ENCODE measurements at places on chromosomes 2 and 18. TPM values are rescaled to one million over a fixed set of nuclear protein-coding genes. Genes with fewer than 3 reads are reported as not detected.
A peak's percentile ranks its signal among the peaks of the same experiment; 100 is the strongest.

- no peak for DNase-seq
Observed at GRCh38 chr2:145764631-145765030, 1244.7 kb upstream of the ZEB2 start.

DNA sequence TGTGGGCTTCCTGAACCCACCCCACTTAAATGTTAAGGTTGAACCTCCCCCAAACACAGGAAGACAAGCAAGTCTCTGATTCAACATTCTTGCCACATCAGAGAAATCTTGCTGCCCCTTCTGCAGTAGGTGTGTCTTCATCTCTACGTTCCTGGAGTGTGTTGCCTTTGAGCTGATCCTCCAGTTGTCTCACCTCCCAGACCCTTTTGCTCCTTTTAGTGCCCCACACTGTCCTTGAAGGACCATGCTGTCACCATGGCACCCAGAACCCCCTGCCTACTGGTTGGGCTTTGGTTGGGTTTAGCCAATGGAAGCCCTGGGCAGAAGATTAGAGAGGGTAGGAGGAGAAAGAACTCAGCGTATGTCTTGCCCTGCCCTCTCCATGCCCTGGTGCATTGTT, 10.7 kb downstream of the CAB39 start:
- DNase-seq, result no peak

GRCh38 chr2:84942964-84943421, 28.0 kb upstream of the KCMF1 start:
- DNase-seq, result no peak

- no peak for DNase-seq
Observed at GRCh38 chr18:46332286-46332801, 228.2 kb downstream of the HAUS1 start.

GRCh38 chr2:8680822-8681760, 765 bp upstream of the ID2 start:
- peak; percentile 56 for DNase-seq

- DNase-seq, result no peak
Observed at GRCh38 chr2:68031043-68031442, 31.8 kb downstream of the C1D start.

DNA sequence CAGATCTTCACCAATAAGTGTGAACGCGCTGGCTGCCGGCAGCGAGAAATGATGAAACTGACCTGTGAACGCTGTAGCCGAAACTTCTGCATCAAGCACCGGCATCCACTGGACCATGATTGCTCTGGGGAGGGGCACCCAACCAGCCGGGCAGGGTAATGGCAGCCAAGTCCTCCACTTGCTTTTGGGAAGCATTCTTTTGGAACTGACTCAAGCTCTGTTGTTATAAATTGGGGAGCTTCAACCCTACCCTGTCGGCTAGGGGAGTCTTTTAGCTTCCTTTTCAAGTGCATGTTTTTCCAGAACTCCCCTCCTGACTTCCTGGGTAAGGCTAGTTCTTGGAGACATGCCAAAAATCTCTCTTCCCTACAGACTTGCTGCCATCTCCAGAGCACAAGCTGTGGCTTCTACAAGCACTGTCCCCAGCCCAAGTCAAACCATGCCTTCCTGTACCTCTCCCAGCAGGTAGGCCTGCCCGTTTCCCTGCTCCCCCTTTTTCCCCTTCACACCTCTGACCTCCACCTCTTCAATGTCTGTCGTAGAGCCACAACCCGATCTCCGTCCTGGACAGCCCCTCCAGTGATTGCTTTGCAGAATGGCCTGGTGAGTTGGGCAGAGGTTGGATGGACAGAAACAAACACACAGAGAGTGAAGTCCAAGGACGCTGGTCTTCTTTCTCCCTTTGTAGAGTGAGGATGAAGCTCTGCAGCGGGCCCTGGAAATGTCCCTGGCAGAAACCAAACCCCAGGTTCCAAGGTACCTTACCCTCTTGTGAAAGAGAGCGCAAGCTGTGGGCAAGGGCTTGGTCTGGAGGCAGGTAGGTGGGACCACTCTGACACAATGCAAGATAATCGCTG, 1.5 kb downstream of the ZFAND2B start:
- DNase-seq, result no peak

DNA sequence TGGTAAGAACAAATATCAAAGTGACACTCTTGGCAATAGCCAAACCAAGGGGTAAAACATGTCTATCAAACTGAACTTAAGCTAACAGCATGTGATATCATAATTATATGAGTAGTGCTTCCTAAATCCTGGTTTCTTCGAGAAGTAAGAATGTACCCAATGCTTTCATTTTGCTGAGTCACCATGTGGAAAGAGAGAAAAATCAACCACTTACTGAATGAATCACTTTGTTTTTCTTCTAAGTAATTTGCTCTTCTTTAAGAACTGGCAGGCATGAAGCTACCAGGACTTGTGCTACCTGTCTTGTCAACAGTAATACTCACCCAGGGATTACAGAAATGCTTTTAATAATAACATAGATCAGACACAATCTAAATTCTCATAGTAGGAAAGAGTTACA, 19.0 kb upstream of the DUSP19 start:
- no peak for DNase-seq

DSC2 gene
- 8.9 TPM for polyA plus RNA-seq

RIOK3 gene
- polyA plus RNA-seq, result 78.1 TPM

EIF5B gene
- polyA plus RNA-seq, result 45.2 TPM

GRCh38 chr2:173229086-173229485, 125.6 kb upstream of the CDCA7 start:
- DNase-seq, result no peak

DNA sequence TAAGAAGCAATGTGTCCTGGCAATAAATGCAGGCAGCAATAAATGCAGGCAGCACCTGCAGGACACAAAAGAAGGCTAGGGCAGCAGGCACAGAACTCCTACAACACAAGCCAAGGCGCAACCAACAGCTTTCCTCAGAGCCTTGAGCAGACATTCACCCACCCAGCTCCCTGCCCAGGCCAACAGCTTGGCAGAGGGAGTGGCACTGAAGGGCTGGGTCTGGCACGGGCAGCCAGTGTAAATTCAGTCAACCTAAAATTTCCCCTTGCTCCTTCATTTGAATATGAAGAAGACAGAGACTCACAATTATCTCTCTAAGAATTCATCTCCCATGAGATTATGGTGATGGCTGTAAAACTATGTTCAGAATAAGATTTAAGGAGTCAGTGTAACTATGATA, 35.4 kb downstream of the AAK1 start:
- DNase-seq, result no peak

PPP1R7 gene
- polyA plus RNA-seq, result 87.2 TPM

GRCh38 chr2:159998961-159999360, 63.5 kb downstream of the PLA2R1 start:
- no peak for DNase-seq

MAP3K19 gene
- polyA plus RNA-seq, result not detected

DNA sequence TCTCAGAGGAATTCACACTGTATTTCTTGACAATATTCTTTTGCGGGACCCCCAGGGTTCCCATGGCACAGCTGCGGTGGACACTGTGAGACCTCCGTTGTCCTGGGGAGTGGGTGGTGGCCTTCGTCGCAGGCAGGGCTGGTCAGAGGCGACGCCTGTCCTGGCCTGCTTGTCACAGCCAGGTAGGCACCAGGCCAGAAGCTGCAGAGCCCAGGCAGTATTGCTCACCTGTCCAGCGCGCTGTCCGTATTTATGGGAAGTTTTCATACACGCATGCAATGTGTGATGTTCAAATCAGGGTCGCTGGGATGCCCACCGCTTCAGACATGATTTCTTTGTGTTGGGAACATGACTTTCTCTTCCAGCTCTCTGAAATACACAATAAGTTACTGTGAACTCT, 126.6 kb downstream of the RTP5 start:
- DNase-seq, result no peak

SMYD1 gene
- polyA plus RNA-seq, result 326 TPM

GREB1 gene
- polyA plus RNA-seq, result 13.8 TPM

DNA sequence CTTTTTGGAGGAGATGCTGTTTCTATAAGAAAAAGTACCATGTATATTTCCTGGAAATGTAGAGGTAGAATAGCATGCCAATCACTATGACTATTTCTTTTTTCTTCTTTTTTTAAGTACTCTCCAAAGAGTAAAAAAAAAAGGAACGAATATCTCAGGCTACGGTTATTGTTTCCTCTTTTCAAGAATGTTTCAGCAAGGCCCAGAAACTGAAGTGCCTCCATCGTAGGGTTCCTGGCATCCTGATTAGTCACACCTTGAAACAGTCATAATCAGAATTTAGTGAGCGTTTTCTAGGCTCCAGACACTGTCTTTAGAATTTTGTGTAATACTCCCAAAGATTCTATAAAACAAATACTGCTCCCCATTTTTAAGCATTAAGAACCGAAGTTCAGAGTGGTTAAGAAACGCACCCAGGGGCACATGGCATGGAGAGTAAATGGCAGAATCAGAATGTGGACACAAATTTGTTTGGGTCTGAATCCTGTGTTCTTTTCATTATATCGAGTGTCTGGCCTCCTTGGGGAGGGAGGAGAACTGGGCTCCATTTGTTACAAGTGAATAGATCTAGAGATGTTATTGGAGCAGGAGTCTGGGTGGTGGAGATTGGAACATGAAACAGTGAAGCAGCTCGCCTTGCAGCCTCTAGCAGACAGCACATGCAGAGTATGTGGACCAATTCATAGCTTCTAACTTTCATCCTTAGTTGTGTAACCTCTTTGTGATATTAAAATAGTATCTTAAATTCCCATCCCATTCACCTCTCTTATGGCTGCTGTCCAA, 26.7 kb downstream of the ZEB2 start:
- DNase-seq, result no peak

- DNase-seq, result no peak
Observed at GRCh38 chr2:223414646-223415045, 187.5 kb downstream of the SCG2 start.

DNA sequence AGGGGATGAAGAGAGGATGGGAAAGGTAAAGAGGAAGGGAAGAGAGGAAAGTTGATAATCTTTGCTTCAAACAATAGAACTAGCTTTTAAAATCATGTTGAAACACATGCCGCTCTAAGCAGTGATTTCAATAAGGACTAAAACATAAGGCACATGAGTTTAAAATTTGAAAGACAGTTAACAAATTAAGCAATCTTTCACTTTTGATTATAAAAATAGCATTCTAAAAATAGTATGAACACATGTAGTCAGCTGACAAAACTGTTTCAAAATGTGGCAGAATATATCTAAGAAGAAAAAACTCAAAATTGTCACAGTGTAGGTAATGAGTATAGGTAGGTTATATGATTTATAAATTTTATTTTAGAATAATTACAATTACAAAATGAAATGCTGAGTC, 25.3 kb downstream of the PSME4 start:
- DNase-seq, result no peak

DES gene
- polyA plus RNA-seq, result 5,382 TPM

GRCh38 chr2:224893848-224894247, 148.4 kb downstream of the DOCK10 start:
- DNase-seq, result no peak

- peak; percentile 22 for DNase-seq
Observed at GRCh38 chr2:167212014-167212648, 323.9 kb downstream of the XIRP2 start.

NLRC4 gene
- 1.1 TPM for polyA plus RNA-seq

DNA sequence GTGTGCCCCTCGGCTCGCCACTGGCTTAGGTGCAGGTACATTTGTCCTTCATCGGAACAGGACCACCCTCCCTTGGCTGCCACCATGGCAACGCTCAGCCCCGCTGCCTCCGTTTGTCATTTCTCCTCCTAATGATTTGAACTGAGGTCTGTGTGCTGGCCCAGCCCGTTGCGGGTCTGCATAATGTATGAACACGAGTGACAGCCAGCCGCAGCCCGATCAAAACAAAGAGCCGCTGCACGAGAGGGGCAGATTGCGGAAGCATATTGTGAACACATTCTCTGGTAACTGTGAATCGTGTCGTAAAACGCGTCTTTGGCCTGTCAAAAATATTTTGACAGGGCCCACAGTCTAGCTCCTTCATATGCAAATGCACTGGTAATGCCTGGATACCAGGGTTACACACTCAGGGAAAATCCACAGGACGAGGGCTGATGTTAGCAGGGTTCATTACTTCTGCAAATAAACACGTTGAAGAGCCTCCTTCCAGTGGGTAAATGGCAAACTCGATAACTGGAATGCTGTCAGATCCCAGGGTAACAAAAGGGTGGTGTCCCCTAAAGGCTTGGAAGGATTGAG, 137.0 kb downstream of the AGAP1 start:
- no peak for DNase-seq

DNA sequence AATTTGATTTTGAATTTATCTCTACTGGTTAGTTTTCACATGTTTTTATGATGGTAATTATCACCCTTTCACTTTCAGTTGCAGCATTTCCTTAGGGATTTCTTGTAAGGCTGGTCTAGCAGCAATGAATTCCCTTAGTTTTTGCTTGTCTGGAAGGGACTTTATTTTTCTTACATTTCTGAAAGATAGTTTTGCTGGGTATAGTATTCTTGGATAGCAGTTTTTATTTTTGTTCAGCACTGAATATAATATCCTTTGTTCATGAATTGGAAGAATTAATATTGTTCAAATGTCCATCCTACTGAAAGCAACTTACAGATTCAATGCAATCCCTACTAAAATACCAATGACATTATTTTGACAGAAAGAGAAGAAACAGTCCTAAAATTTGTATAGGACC, 30.2 kb downstream of the IL1RL2 start:
- no peak for DNase-seq

GRCh38 chr2:85078536-85078935, 54.7 kb upstream of the TCF7L1 start:
- no peak for DNase-seq

- no peak for DNase-seq
Observed at GRCh38 chr2:238925816-238926521, 78.1 kb downstream of the TWIST2 start.

- DNase-seq, result no peak
Observed at GRCh38 chr18:27787547-27787946, 389.4 kb downstream of the CDH2 start.

DNA sequence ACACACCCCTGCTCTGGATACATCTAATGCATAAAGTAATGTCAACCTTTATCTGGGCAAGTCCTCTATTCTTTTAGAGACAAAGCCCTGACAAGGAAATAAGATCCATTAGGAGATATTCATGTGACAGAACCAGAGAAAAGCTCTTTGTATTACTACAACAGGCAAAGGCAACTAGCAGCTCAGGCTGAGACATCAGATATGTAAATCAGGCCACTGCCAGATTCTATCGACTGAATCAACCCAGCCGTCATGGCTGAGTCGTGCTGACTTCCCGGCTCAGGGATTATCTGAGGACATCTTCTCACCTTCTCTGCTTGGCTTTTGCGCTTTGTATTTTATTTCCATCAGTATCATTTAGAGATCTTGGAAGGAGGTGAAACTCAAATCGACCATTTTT, 294.5 kb downstream of the PLCL1 start:
- DNase-seq, result no peak

EMILIN1 gene
- polyA plus RNA-seq, result 66.7 TPM

SCN2A gene
- not detected for polyA plus RNA-seq

GRCh38 chr2:39283561-39283960, 39.8 kb upstream of the CDKL4 start:
- no peak for DNase-seq

LRP1B gene
- polyA plus RNA-seq, result 3.7 TPM

KCNK3 gene
- polyA plus RNA-seq, result 1.5 TPM

GAD1 gene
- 0.57 TPM for polyA plus RNA-seq

GRCh38 chr18:59381949-59382348, 22.9 kb upstream of the LMAN1 start:
- DNase-seq, result no peak

Measured in hindlimb muscle (tissue), 1 donor.